ENCODE measurements at places on chromosomes 7 and 10.

GRCh38 chr10:118543714-118544400 is 51.6 kb downstream of the PRLHR start:
- no peak for DNase-seq

DNA sequence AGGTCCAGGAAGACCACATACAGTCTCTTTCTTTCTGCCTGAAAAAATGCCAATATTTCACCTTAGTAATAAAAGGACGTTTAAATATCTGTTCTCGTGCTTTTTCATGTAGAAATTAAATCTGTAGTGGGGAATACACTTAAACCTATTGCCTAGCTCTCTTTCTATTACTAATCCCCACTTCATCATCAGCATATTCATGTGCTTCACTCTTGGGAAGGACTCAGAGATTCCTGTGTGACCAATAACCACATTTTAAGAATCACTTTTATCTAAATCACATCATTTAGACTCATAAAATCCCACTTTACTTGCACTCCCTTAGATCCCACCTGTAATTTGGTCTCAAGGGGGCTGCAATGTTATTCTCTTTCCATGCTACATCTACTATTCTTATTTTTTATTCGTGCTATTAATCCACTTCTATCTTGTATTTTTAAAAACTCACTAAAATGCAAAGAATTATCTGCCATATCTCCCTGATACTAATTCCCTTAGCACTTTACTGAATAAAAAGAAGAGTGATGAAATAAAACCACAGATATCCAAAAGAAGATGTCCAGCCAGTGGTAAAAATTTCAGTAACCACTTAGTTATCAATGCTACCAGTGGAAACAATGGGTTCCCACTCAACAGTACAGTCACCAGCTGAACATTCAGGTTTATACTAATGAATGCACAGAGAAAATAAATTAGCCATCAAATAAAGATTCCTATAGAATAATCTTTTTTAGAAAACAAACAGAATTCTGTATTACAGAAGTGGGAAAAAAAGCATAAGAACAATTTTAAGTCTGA is 102.1 kb downstream of the PPP1R17 start:
- DNase-seq, result no peak

DNA sequence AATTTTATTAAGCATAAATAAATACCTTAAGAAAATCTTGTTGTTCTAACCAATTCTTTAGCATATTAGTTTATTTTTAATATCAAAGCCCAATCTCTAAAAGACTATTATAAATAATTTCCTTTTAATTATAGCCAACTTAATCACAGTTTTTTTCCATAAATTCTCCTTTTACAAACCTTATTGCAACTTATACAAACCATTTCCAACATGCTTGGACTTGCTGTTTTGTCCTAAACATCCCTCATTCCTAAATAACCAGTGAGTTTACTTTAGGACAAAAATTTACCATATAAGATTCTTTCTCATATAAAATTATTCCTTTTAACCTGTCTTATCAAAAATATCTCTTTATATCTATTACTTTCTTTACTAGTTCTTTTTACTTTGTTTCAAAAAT is 25.2 kb upstream of the LSM8 start:
- no peak for DNase-seq

GRCh38 chr7:30065746-30066145 is 37.5 kb downstream of the PLEKHA8 start:
- DNase-seq, result no peak

DNA sequence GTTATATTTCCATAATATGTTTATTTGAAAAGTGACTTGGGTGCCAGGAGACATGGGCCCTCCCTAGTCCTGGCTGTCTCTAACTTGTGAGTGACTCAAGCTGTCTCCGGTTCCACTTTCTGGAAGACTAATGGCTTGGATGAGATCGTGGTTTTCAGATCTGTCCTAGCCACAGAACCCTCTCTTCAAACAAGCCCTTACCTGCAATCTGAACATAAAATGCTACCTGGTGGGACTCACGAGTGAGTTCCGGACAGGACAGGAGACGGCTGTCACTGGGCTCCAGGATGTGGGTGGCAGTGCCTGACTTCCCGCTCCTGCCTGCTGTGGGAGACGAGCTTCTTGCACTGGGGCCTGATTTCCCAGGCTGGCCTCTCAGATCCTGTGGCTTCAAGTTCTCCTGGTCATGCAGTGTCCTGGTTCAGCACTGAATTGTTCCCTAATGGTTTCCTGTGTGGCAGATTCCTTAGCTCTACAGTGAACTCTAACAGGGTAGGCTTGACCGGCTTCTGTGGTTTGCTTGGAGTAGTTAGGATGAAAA is 26.0 kb upstream of the PFKFB3 start:
- no peak for DNase-seq

DNA sequence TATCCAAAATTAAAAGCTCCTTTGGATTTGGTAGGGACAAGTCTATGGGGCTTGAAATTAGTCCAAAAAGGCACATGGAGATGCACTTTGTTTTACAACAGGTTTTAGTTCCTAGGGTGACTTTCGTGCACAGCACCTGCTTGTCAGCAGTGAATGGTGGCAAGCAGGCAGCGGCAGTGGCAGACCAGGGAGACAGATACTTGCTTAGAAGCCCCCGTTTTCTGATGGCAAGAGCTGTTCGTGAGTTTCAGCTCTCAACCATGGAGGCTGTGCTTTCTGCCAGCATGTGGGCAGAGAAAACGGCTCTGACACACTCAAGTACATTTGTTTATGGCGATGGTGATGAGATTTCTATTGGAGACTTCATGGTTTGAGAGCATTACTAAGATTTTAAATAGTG is 61.7 kb upstream of the SHH start:
- no peak for DNase-seq

DNA sequence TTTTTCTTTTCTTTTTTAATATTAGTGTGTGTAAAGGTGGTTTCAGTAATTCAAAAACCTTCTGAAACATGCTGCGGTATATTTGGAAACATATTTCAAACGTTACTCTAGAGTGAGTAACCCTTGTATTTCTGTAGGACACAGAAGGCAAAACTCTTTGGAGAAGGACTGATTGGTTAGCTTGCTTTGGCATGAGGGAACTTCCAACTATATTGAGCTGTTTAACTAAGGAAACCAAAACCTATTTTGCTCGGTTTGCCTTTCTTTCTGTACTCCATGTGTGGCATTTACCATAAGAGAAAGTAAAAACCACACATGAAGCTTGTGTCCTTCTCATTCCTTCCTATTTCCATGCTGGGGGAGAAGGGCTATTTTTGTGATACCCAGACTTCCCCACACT is 149.8 kb downstream of the DYNC1I1 start:
- no peak for DNase-seq

DNA sequence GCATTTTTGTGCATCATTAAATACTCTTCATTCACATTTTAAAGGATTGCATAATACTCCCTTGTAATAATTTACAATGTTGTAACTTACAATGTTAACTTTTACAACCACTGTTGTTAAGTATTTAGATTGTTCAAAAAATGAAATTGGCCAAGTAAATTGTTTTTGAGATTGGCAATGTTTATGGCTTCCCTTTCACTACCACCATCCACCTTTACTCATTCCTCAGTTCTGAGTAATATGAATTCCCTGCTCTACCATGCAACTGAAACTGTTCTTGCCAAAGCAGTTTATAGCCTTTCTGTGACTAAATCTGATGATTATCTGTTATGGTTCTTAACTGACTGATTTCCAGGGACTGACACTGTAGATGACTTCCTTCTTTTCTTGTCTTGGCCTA is 80.5 kb upstream of the TMEM106B start:
- DNase-seq, result no peak

DNA sequence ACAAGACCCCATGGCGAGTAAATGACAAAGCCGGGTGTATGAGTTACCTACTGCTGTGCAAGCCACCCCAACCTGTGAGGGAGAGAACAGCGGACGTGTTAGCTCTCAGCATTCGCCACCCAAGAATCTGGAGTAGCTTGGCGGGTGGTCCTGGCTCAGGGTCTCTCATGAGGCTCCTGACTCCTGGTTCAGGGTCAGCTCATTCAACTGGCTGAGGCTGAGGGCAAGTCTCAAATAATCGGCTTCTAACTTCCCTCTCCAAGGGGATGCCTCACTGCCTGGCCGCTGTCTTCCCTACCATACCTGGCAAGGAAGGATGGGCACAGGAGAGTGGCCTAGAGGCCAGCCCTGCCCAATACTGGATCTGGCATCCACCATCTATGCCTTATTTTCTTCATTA is 94.2 kb downstream of the HTR5A start:
- DNase-seq, result no peak

GRCh38 chr7:156219307-156220077 is 407.2 kb upstream of the SHH start:
- DNase-seq, result no peak
